ENCODE measurements at places on chromosomes 12 and 14.

GRCh38 chr14:54782751-54783659 lies 119.6 kb downstream of the GCH1 start:
- DNase-seq, result no peak

GRCh38 chr12:16568873-16569272 lies 37.1 kb downstream of the LMO3 start:
- no peak for DNase-seq

GRCh38 chr14:44863271-44863670 lies 98.5 kb downstream of the KLHL28 start:
- DNase-seq, result no peak

DNA sequence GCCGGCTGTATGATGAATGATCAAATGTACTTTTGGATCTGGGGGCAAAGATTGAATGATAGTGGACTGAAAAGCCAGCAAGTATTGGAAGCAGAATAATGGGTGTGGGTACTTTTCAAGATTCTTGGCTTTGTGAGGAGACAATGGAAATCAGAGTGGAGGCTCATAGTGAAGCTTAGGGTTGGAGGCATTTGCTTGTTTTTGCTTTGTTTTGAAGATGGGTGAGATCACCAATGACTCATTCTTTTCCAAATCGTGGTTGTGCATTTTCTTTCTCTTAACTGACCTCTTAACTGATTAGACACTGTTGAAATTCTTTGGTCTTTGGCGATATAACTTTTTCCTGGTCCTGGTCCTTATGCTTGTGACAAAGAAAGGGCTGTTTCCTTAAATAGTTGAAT lies 54.4 kb downstream of the PELI2 start:
- no peak for DNase-seq

- no peak for DNase-seq
These were observed 80.4 kb downstream of the EEA1 start for GRCh38 chr12:92848740-92849139.

- DNase-seq, result no peak
These were observed 841.7 kb downstream of the VRK1 start for GRCh38 chr14:97638864-97639263.

GRCh38 chr12:57261428-57261865 lies 10.5 kb upstream of the STAC3 start:
- no peak for DNase-seq

DNA sequence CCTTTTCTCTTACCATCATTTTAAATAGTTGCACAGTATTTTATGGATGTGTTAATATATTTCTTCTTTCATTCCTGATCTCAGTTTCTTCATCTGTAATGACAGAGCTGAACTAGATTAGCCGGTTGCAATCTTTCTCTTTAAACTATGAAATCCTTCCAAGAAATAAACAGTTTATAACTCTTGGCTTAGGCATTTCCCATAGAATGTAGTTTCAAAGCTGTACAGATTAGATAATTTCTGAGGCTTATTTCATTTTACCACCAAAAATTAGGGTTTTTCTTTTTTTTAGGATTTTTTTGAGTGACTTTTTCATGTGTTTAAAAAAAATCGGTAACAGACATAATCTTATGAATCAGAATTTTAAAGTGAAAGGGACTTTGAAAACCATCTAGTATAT lies 144.0 kb downstream of the RAD51B start:
- no peak for DNase-seq

DNA sequence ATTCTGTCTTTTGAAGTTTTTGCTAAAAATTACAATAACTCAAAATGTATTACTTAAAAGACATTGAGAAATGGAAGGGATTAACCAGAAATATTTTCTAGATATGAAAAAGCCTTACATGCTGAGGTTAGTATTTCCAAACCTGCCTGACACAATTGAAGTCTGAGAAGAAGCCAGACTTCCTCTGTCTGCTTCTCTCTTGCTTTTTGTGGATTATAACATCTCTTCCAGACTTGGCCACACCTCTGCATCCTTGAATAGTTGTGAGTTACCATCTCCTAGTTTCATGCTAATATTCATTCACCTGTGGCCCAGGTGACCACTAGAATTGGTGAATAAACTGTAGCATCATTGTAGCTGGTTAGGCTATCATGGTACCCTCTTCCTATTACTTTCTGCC lies 497.6 kb downstream of the SLC16A7 start:
- DNase-seq, result no peak

DNA sequence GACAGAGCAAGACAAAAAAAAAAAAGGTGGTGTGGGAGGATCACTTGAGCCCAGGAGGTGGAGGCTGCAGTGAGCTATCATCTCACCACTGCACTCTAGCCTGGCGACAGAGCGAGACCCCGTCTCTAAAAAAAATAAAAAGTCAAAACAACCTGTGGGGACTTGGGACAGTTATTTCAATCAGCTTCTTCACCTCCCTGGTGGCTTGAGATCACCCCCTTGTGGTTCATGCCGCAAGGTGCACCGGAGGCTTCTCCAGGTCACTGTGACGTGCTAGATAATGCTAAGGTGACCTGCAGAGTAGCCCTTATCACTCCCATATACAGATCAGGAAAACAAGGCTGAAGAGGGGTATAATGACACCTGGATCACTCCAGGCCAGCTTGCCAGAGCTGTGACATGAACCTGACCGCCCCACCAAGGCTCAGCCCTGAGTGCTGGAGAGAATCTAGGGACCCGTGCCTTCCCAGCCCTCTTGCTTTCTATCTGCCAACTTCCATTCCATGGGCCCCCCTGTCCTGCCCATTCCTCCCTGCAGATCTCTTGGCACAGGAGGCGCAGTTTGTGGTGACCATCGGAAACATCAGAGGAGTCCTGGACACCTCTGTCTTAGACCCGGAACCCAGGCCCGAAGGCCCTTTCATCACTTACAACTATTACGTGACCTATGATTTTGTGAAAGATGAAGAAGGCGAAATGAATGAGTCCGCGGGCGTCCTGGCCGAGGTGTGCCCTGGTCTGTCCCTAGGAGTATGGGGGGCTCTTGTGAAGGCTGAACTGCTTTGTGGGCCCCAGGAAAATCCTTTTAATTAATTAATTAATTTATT lies 8.1 kb downstream of the LRRC43 start:
- peak; percentile 40 for DNase-seq

- no peak for DNase-seq
These were observed 19.9 kb downstream of the RIC8B start for GRCh38 chr12:106794369-106794768.

- DNase-seq, result no peak
These were observed 73.8 kb downstream of the WDR20 start for GRCh38 chr14:102213470-102213869.

- DNase-seq, result no peak
These were observed 1599.6 kb upstream of the TMEM132C start for GRCh38 chr12:126667339-126667738.

DNA sequence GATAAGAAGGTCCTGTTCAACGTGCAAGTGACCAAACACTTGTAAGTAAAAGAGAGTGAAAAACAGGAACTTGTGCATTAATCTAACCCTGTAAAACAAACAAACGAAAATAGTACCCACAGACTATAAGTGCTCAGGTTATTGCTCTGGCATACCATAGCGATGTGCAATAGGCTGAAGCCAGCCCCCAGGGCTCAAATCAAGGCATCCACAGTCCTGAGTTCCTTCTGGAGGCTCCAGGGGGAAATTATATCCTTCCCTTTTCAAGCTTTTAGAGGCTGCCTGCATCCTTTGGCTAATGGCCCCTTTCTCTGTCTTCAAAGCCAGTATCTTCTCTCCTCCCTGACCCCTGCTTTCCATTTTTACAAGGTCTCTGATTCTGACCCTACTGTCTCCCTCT lies 8.1 kb upstream of the CMAS start:
- no peak for DNase-seq

DNA sequence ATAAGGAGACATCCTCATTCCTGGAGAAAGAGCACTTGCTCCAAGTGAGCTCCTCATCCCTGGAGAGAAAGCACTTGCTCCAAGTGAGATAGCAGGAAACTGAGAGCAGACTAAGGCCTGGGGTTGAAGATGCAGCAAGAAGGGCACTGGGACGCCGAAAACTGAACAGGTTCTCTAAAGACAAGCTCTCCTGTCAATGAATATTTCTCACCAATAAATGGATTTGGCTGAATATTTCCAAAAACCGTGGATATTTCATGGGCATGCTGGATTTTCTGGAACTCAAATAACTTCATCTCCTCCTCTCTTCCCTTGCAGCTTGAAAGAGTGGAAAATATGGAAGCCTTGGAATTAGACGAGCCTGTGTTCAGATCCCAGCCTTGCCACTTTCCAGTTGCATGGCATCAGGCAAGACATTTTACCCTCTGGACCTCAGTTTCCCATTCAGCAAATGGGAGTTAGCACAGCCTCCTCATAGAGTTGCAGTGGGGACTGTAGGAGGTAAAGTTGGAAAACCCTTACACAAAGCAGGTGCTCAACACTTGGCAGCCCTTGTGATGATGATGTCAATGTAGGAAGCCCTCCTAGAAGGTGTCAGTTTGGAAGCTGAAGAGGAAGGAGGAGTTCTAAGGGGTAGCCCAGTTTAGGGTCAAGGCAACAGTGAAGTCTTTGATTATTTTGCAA lies 4.4 kb upstream of the KRT76 start:
- DNase-seq, result no peak

- DNase-seq, result no peak
These were observed 241.9 kb upstream of the FLRT2 start for GRCh38 chr14:85288041-85288440.

- DNase-seq, result no peak
These were observed 74.4 kb downstream of the ALG10B start for GRCh38 chr12:38391007-38391406.

- DNase-seq, result no peak
These were observed 319.5 kb downstream of the FUT8 start for GRCh38 chr14:65731933-65732506.

- DNase-seq, result no peak
These were observed 455.4 kb downstream of the FOXG1 start for GRCh38 chr14:29222006-29222405.

DNA sequence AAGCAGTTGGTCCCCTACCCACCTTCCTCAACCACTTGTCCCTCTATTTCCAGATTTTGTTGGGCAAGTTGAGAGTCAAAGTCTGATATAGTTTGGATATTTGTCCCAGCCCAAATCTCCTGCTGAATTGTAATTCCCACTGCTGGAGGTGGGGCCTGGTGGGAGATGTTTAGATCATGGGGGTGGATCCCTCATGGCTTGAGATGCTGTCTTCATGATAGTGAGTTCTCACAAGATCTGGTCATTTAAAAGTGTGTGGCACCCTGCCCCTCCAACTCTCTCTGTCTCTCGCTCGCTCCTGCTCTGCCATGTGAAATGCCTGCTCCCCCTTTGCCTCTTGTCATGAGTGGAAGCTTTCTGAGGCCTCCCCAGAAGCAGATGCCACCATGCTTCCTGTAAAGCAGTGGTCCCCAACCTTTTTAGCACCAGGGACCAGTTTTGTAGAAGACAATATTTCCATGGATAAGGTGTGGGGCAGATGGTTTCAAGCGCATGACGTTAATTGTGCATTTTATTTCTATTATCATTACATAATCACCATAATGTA lies 37.3 kb upstream of the BCL11B start:
- no peak for DNase-seq

DNA sequence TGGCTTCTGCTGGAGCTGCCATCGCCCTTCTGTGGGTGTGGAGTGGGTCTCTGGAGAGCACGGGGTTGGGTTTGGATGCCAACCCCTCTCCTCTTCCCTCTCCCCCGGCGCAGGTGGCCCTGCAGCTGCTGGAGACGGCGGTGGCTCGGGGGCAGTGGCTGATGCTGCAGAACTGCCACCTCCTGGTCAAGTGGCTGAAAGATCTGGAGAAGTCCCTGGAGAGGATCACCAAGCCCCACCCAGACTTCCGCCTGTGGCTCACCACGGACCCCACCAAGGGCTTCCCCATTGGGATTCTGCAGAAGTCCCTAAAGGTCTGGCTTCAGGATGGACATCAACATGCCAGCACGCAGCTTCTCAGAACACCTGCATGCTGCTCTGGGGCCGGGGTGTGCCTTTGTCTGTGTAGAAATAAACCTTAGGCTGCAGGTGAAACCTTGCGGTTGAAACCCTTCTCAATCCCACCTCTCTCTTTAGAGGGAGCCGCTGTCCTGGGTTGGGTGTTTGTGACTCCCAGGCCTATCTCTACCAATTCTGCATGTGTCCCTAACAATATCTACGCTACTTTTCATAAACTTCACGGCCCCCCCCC lies 44.3 kb downstream of the CCDC92 start:
- DNase-seq, result peak; percentile 47

DNA sequence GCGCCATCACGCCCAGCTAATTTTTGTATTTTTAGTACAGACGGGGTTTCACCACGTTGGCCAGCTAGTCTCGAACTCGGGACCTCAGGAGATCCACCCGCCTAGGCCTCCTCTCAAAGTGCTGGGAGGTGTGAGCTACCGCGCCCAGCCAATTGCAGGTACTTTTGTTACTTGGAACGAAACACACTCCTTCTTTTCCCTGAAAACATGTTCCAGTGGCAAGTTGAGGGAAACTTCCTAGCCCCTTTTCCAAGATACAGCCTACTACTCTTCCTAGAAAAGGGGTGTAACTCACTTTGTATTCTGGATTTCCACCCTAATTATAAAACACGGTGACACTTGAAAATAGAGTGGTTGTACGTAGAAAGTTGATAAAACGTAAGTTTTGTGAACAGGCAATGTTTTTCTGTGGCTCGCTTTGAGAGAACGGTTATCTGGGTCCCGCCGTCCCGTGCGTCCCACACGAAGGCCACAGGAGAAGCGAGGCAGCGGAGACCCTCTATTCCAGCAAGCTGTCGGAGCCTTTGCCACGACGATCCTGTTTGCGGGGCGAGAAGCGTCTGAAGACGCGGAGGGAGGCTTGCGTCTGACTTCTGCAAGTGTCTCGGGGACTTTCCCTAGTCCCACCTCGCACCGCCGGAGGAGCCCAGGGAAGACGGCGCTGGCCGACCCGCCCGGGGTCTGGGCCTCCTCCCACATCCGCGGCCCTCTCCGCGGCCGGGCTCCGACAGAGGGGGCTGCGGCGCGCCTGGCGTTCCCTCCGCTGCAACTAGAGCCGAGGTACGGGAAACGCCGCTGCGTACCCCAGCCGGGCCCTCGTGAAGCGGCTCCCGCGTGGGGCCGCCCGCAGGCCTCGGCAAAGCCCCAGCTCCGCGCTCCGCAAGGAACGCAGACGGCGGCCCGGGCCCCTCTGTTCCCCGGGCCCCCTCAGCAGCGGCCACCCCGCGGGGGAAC lies 745 bp downstream of the CDCA4 start:
- DNase-seq, result no peak

- no peak for DNase-seq
These were observed 108.8 kb upstream of the PCED1B start for GRCh38 chr12:46970636-46971035.

DNA sequence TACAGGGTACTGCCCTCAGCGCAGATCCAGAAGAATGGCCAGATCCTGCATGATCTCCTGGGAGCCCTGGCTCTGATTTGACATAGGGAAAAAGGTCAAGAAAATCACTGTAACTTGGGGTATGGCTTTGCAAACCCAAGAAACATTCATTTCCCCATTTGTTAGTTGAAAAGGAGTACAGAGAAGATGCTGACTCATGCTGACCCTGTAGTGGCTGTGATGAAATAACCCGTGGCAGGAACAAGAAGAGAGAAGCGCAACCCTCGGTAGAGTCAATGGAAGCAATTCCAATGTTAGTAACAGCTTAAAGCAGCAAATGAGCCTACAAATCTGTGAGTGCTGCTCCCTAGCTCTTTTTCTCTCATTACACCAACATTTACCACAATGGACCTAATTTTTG lies 281.6 kb upstream of the NPAS3 start:
- DNase-seq, result no peak
